Body of pancreas (tissue), 4 donors: ENCODE measurements at places on chromosomes 6 and 20. TPM values are rescaled to one million over a fixed set of nuclear protein-coding genes. Genes with fewer than 3 reads are reported as not detected.
A peak's percentile ranks its signal among the peaks of the same experiment; 100 is the strongest.

Gene DEF6
- 23.3 TPM for total RNA-seq

Gene STMND1
- 0.26 TPM for total RNA-seq

Gene RAET1L
- not detected for total RNA-seq

Gene MPIG6B
- total RNA-seq, result not detected

DNA sequence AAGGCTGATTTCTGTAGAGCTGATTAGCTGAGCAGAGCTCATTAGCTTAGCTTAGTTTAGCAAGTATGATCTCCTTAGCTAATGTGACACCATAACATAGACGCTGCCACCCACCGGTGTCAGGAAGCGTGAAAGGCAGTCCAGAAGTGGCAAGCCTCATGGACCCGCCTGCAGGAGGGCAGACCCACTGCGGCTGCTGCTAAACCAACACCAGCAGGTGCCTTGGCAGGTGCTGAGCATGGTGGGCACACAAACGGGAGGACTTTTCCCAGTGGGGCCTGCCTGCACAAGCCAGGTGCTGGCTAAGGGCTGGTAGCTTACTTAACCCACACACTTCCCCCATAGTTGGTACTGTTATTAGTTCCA is 22.7 kb downstream of the ZDHHC14 start:
- H3K27ac ChIP-seq, result no peak overlapping the region
- no peak overlapping the region for H3K4me3 ChIP-seq
- no peaks in the 10 kb centered on the region for H3K4me1 ChIP-seq
- no peak for DNase-seq
- H3K36me3 ChIP-seq, result no peaks in the 10 kb centered on the region

GRCh38 chr6:130978660-130979396 is 84.2 kb downstream of the EPB41L2 start:
- H3K27me3 ChIP-seq, result no peaks in the 10 kb centered on the region
- no peak overlapping the region for H3K27ac ChIP-seq
- no peak for DNase-seq
- H3K4me3 ChIP-seq, result no peak overlapping the region

DNA sequence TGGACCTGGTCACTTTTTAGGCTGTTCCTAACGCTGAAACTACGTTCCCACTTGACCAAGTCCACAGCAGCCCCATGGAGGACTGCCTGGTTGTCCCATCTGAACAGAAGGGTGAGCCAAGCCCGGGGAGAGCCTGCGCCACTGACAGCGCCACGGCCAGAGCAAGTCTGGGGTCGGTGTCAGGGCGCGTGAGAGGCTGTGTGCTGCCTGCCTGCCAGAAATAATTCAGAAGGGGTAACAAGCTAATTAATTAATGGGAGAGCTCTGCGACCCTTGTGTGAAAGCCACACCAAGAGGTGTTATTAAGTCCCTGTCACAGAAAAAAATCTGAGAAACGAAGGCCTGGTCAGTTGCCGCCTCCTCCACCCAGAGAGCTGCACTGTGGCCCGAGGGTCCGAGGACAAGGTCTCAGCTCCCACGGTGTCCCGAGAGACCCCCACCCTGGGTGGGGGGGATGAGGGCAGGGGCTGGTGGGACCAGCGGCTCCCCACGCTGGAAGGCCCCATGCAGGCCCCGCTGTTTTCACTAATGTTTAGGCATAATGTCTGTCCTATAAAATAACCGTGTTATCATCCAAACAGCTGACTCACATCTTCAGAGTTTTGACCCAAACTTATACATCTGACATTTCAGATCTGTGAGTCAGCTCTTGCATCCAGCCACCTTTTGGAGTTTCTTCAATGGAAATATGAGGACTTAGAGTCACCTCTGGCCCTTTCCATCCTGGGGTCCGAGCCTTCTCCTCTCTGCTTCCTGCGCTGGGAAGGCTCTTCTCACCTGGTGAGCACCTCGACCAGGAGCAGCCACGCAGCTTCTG is 58.5 kb downstream of the DLL1 start:
- no peak overlapping the region for H3K27ac ChIP-seq
- H3K36me3 ChIP-seq, result no peaks in the 10 kb centered on the region
- DNase-seq, result peak; percentile 9

DNA sequence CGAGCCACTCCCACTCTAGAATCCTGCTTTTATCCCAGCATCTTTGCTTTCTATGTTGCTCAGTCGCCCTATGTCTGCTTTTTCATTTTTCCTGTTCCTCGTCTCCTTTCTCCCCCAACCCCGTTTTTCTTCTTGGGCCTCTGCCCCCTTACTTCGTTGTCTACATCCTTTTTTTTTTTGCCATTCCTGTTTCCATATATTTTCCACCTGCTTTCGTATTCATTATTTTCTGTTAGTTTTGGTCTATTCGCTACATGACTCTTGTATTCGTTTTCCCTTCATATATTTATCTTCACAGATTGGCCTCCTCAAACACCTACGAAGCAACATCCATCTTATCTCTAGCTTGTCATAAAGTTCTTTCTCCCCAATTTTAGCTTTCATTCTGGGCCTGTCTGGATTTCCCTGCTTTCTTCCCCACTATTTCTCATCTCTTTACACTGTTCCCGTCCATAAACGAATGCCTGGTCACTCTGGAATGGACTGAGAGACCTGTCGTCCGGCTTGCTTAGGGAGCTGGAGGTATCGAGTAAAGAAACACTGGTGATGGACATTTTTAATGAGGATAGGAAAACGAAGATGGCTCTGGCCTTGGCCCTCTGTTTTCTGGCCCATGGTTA is 915 bp downstream of the PRRC2A start:
- H3K4me3 ChIP-seq, result peak overlapping the region; percentile 93
- no peaks in the 10 kb centered on the region for H3K27me3 ChIP-seq
- peak overlapping the region; percentile 98 for H3K27ac ChIP-seq
- peaks cover 15% of the 10 kb centered on the region for H3K36me3 ChIP-seq
- no peak for DNase-seq

- H3K27ac ChIP-seq, result no peak overlapping the region
- H3K36me3 ChIP-seq, result no peaks in the 10 kb centered on the region
- DNase-seq, result no peak
- H3K4me3 ChIP-seq, result no peak overlapping the region
- no peaks in the 10 kb centered on the region for H3K27me3 ChIP-seq
Observed at GRCh38 chr6:20773822-20774221, 239.6 kb downstream of the CDKAL1 start.

GRCh38 chr6:166996406-166996805 is 2.8 kb upstream of the CEP43 start:
- no peak for DNase-seq
- H3K36me3 ChIP-seq, result no peaks in the 10 kb centered on the region
- H3K27me3 ChIP-seq, result no peaks in the 10 kb centered on the region
- no peak overlapping the region for H3K4me3 ChIP-seq
- H3K4me1 ChIP-seq, result peaks cover 14% of the 10 kb centered on the region

GRCh38 chr20:63444548-63444947 is 27.9 kb downstream of the KCNQ2 start:
- no peaks in the 10 kb centered on the region for H3K36me3 ChIP-seq
- H3K4me1 ChIP-seq, result no peaks in the 10 kb centered on the region
- DNase-seq, result no peak
- no peak overlapping the region for H3K4me3 ChIP-seq

- H3K4me1 ChIP-seq, result peaks cover 8% of the 10 kb centered on the region
- H3K27ac ChIP-seq, result no peak overlapping the region
- no peaks in the 10 kb centered on the region for H3K27me3 ChIP-seq
- no peak for DNase-seq
Observed at GRCh38 chr6:106530026-106530425, 99.3 kb downstream of the RTN4IP1 start.

DNA sequence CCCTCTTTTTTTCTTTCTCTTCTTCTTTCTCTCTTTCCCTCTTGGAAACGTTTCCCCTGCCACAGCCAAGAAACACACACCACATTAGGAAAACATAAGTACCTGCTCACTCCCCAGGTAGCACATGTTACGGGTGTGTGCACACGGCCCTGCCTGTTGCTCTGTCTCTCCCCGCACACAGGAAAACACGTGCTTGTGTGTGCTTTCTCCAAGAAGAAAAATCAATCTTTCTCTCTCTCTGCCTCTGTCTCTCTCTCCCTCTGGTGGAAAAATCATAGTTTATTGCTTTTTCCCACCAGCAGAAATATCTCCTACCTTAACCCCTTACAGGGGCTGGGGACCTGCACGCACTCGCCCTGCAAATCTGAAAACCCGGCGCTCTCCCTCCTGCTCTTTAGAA is 102.3 kb downstream of the EDN3 start:
- peaks cover 4% of the 10 kb centered on the region for H3K27me3 ChIP-seq
- no peak overlapping the region for H3K27ac ChIP-seq
- peak; percentile 55 for DNase-seq
- H3K4me1 ChIP-seq, result peaks cover 18% of the 10 kb centered on the region
- no peaks in the 10 kb centered on the region for H3K36me3 ChIP-seq
- no peak overlapping the region for H3K4me3 ChIP-seq

DNA sequence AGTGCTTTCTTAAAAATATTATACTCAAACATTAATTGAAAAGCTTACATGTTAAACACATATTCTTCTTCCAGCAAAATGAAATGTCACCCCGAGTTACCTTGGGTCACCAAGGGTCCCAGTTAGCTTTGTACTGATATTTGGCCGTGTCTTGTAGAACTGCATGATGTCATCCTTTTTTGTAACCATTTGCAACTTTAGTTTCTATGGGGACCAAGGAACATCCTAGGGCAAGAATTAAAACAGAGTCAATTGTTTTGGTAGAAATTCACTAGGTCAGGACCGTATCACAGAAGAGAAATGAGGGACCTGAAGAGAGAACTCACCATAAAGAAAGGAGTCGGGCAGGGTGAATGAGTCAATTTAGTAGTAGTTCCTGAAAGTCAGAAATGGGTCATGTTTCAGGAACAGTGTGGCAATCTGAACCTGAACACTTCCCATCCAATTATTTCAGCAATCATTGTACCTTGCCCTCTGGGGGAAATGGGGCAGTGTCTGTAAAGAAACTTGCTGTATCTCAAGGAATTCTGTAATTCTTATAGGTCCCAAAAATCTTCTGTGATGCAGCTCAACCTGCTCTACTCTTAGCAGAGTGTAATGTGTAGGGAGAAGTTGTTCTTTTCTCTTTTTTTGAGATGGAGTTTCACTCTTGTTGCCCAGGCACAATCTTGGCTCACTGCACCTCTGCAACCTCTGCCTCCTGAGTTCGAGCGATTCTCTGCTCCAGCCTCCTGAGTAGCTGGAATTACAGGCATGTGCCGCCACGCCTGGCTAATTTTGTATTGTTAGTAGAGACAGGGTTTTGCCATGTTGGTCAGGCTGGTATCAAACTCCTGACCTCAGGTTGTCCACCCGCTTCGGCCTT is 5.3 kb upstream of the AKAP7 start:
- H3K27me3 ChIP-seq, result no peaks in the 10 kb centered on the region
- H3K27ac ChIP-seq, result no peak overlapping the region
- H3K4me1 ChIP-seq, result peaks cover 7% of the 10 kb centered on the region
- H3K4me3 ChIP-seq, result no peak overlapping the region
- no peak for DNase-seq
- H3K36me3 ChIP-seq, result no peaks in the 10 kb centered on the region

DNA sequence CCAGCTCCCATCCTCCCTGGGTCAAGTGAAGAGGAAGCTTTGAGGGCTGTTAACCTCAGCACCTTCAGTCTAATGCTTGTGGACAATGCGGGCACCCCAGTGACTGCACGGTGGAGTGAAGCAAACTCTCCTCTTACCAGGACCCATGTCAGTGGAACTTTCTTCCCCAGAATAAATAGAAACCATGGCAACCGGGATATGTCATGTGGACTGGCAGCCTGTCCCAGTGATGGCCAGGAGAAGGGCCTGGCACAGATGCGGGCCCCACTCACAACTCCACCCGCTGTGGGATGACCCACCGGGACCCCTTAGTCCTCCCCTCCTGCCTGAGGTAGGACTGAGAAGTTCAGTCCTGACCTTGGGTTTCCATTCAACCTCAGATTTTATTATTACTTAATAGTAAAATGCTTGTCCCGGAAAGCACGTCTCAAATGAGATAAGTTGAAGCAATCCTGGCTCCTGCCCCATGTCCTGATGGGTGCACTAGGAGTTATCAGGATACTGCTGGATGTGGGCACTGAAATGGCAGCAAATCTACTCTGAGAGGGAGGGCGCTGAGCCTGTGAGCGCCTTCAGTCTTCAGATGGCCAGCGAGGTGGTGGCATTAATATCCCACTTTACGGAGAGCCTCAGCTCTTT is 23.5 kb downstream of the TOX2 start:
- H3K36me3 ChIP-seq, result no peaks in the 10 kb centered on the region
- no peaks in the 10 kb centered on the region for H3K27me3 ChIP-seq
- H3K27ac ChIP-seq, result no peak overlapping the region
- H3K4me3 ChIP-seq, result no peak overlapping the region
- no peak for DNase-seq
- peaks cover 15% of the 10 kb centered on the region for H3K4me1 ChIP-seq

DNA sequence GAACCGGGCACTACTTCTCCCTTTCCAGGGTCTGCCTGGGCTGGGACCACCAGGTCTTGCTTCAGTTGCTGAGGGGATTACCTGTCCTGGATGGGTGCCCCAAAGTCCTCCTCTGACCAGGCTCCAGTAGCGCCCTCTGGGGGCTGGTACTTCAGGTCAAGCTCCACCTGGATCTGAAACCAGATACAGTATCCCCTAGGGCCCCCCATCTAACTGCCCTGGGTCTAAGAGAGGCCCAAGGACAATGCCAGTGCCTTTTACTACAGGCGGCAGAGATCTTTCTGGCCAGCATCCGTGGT is 11.2 kb upstream of the SPAG4 start:
- no peak overlapping the region for H3K27ac ChIP-seq
- no peaks in the 10 kb centered on the region for H3K27me3 ChIP-seq
- no peak for DNase-seq
- peaks cover 17% of the 10 kb centered on the region for H3K4me1 ChIP-seq

DNA sequence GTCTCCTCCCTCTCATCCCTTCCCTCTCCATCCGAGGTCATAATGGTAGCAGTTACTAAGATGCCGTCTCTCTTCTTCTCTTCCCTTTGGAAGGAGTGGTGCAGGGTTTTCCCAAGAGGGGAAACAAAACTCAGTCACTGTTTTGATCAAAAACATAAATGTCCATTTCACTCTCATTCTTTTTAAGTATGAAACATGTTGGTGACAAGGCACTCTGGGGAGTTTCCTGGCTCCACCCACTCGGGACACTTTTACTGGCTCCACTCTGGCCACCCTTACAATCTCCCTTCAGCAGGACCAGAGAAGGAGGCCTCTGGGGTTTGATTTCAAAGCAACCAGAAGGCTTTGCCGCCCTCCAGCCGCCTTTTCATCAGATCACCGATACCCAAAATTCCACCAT is 57.0 kb downstream of the FGD2 start:
- no peak for DNase-seq
- H3K27me3 ChIP-seq, result no peaks in the 10 kb centered on the region
- H3K36me3 ChIP-seq, result no peaks in the 10 kb centered on the region
- no peak overlapping the region for H3K27ac ChIP-seq
- no peak overlapping the region for H3K4me3 ChIP-seq
- H3K4me1 ChIP-seq, result peaks cover 15% of the 10 kb centered on the region

- peaks cover 6% of the 10 kb centered on the region for H3K4me1 ChIP-seq
- no peaks in the 10 kb centered on the region for H3K36me3 ChIP-seq
- H3K27ac ChIP-seq, result no peak overlapping the region
- H3K4me3 ChIP-seq, result no peak overlapping the region
- H3K27me3 ChIP-seq, result no peaks in the 10 kb centered on the region
- DNase-seq, result no peak
Observed at GRCh38 chr6:17941318-17941717, 46.1 kb downstream of the KIF13A start.
